ENCODE measurements at places on chromosomes 16 and 17. TPM values are rescaled to one million over a fixed set of nuclear protein-coding genes. Genes with fewer than 3 reads are reported as not detected.

The WSCD1 gene
- total RNA-seq, result not detected

The ZP2 gene
- total RNA-seq, result not detected

The KRT15 gene
- total RNA-seq, result not detected

The NPIPB9 gene
- 1.6 TPM for total RNA-seq

- DNase-seq, result no peak
Measured at GRCh38 chr17:74223901-74224300, 10.5 kb downstream of the TTYH2 start.

The HOXB6 gene
- 0.48 TPM for total RNA-seq

The BEAN1 gene
- not detected for total RNA-seq

DNA sequence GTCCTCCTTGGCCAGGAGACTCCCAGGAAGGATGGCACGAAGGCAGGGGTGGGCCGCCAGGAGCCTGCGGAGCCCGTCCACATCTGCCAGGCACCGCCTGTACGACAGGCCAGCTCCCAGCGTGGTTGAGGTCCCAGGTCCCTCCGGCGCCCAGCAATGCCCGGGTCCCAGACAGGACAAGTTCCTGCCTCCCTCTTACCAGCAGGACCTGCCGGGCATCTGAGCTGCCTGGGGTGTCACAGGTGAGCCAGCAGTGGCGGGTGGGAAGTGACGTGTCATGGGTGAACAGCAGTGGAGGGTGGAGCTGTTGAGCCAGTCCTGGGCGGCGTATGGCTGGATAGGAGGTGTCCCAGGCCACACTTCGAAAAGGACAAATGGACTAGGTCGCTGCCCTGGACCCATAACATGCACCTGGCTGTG, 15.7 kb upstream of the BAHCC1 start:
- DNase-seq, result no peak

The CNGB1 gene
- total RNA-seq, result not detected

The PGS1 gene
- total RNA-seq, result 33.3 TPM

- DNase-seq, result no peak
Measured at GRCh38 chr17:50051606-50052005, 4.3 kb upstream of the ITGA3 start.

The PLA2G10 gene
- total RNA-seq, result not detected

DNA sequence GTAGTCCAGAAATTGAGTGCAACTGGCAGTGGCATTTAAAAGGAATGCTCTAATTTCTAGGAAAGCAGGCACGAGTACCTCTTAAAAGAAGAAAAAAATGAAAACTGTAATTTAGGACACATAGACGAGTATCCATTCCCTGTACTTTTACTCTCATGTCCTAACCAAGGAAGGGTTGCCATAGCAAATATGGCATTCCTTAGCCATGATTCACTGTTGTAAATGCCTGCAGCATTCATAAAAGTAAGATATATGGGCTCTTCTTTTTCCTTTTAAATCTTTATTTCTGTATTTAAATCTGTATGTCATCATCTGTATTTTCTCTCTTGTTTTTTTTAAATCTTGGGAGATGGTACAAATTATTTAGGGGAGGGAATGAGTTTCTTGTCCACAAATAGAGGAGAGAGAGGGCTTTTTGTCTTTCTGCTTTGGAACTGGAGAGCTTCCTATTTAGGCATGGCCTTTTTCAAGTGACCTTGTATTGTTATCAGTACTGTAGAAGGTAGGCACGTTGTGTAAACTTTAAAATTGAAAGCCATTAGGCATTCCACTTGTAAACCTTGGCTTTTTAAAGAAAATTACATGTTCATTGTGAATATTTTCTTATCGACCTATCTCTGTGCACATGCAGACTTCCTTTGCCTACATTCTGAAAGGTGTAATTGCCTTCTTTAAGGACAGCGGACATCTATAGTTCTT, 50.0 kb downstream of the TENT4B start:
- no peak for DNase-seq

The UNKL gene
- total RNA-seq, result 20.8 TPM

The GPR142 gene
- not detected for total RNA-seq

The GP2 gene
- total RNA-seq, result not detected

The FNDC8 gene
- not detected for total RNA-seq

GRCh38 chr17:79950306-79950705, 85.4 kb downstream of the TBC1D16 start:
- DNase-seq, result no peak

The CHST5 gene
- total RNA-seq, result 0.76 TPM

DNA sequence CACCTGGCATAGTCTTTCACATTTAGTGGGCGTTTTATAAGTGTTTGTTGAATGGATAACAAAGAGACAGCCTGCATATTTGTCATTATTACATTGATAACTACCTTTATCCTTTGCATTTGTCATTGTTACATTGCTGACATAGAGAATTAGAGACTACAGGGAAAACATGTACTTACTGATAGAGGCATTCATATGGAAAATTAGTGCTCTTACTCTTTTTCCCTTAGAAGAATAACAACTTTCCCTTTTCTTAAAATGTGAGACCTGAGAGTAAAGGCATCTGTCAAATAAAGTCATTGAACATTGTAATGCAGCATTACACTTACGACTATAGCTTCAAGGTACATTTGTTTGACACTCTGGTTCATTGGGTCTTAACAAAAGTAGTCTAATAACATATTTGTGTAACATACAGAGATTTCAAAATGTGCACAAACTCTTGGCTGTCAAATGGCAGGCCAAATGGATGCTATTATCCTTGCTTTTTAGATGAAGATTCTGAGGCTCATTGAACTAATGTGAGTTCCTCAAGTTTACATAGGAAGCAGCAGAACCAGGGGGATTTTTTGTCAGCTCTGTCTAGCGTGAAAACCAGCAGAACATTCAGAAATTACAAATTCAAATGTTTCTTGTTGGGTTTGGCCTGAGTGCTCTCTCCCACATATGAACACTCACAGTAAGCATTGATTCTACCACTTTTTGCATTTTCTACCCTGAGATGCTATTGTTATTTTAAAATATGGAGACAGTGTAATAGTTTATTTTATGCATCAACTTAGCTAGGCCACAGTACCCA, 28.5 kb downstream of the SMIM36 start:
- DNase-seq, result peak; percentile 12

DNA sequence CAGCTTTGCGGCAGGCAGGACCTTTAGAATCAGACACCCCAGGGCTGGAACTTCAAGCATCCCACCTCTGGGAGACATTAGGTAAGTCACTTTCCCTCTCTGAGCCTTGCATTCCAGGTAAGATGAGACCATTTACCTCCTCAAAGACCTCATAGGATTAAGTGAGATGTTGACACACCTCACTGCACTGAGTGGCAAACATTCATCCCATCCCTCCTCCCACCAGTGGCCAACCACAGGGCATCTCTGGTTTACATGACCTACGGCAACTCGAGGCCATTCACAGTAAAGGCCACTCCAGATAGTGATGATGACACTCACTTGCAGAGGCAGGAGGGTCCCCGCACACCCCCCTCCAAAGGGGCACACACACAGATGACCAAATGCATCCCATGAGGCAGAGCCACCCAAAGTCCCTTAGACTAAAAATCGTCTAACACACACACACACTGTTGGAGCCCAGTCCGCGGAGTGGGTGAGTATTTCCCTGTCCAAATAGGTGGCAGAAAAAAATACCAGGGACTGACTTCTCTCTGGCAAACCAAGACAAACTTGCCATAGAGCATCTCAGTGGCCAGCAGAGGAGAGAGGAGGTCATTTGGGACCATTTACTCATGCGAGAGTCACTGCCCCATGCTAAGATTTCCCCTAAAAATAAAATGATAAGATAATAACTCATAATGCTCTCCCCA, 454.9 kb downstream of the SOX9 start:
- no peak for DNase-seq

The KRTAP1-5 gene
- total RNA-seq, result not detected

DNA sequence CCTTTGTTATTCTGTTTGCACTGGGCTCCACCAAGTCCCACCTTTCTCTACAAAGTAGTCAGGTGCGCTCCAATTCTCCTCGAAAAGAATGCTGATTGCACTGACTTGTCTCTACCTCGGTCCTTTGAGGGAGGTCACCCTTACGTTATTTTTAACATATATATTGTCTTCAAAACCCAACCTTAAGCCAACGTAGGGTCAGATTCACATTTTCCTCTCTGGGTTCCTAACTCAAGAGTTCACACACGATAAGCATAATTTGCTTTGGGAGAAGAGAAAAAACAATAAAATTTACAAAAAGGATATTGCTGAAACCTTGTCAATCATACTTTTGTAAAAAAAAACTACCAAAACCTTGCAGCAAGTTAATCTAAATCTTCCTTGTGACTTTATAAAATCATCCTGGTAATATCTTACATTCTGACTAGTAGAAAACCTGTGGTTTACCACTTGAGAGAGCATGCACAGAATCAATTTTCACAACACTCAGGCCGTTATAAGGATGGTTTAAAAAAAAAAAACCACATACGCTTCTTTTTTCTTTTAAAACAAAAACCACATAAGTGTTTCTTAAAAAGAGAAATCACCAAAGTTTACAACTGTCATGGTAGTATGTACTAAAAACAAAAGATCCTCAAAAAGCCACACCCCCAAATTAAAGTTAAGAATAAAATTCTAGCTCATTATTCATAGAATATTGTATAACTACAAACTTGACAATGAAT, 72.2 kb upstream of the TRAP1 start:
- no peak for DNase-seq

The NPIPA3 gene
- not detected for total RNA-seq

The PRR11 gene
- 11.6 TPM for total RNA-seq

The STX1B gene
- 0.11 TPM for total RNA-seq

The KRT32 gene
- not detected for total RNA-seq

GRCh38 chr17:64024781-64025731, 4.6 kb upstream of the ICAM2 start:
- no peak for DNase-seq

DNA sequence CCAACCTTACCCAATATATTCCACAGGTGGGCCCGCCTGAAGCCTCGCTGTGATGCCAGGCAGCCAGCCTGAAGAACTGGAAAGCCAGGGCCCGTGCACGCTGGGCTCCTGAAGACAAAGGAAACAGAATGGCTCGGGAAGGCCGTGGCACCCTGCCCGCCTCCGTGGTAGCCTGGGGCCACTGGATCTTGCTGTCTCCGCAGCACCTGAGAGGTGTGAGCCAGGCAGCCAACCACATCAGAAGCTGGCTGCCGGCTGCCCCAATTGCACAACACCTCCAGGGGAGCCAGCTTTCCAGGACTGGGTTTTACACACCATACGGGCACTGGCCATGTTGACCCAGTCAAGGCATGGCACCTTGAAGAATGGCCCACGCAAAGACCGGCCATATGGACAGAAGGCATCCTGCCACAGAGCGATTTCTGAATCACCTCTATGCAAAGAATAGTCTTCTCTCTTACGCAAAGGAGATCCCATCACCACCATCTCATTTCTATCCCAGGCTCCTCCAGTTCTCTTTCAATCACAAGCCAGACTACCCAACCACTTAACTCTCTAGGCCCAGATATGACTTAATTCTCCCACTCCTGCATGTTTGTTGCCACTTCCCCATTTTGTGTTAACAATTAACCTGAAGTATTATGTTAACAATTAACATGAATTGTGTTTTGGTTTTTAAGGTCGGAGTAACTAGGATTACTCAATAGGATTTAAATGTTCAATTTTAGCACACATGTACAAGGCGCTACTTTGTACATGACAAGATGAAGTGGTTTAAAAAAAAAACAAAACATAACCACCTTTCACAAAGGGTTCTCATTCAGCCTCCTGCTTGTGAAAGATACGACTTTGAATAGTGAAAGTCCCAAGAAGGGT, 32.1 kb downstream of the ZFHX3 start:
- DNase-seq, result no peak

DNA sequence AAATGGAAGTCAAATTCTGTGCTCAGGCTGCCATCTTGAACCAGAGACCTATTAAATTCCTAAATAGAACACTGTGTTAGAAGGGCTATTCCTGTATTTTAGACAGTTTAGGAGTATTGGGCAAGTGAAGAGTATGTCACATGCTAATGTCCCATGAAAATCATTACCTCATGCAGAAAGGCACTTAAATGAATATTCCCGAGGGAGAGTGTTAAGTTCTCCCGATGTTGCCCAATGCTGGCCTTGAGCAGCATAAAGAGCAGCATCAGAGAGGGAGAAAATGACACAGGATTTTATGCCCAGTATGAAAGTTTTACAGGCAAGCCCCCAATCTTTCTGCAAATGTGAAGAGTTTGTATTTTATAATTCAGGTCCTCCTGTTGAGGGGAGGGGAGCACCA, 28.2 kb upstream of the SHISA6 start:
- no peak for DNase-seq

DNA sequence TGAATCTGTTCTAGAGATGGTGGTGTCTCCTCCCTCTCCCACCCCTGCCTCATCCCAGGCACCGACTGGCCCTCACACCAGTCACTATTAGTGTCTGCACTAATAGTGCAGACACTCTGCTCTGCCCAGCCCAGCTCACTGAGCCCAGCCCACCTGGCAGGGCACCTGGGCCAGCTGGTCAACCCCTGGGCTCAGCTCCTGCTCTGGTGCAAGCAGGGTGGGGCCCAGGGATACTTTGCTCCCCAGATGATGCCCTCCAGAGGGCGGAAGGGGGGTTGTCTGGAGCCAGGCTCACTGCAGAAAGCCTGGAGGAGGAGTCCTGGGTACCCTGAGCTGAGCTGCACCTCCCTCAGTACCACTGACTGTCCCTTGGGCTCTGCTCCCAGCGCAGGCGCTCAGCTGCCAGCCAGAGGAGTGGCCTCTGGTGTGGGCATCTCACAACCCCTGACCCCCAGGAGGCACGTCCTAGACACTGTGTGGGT, 14.5 kb downstream of the RAB11FIP4 start:
- DNase-seq, result no peak

GRCh38 chr16:79554912-79555311, 45.6 kb downstream of the MAF start:
- DNase-seq, result no peak

The CA4 gene
- not detected for total RNA-seq

GRCh38 chr16:72819345-72819744, 228.6 kb downstream of the ZFHX3 start:
- DNase-seq, result no peak

- no peak for DNase-seq
Measured at GRCh38 chr17:16215002-16215272, 397 bp downstream of the NCOR1 start.

DNA sequence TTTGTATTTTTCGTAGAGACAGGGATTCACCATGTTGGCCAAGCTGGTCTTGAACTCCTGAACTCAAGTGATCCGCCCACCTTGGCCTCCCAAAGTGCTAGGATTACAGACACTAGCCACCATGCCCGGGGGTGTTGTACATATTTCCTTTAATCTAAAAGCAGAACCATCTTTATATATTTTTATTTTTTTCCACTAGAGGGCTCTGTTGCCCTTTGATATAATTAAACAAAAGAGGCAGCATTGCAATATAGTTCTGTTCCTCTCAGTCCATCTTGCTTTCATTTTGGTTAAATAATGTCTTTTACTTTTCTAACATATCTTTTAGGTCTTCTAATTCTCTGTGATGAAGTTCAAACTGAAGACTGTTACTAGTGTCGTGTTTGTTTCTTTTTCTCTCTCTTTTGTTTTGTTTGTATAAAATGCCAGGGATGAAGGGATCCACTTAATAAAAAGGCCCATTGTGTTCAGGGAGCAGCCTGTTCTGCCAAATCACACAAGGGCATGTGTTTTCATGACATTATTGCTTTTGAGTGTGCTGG, 23.4 kb downstream of the WWOX start:
- peak; percentile 88 for DNase-seq

The STH gene
- not detected for total RNA-seq

Data from Karpas-422 (cell line).